ENCODE measurements at places on chromosomes 16 and 17.

DNA sequence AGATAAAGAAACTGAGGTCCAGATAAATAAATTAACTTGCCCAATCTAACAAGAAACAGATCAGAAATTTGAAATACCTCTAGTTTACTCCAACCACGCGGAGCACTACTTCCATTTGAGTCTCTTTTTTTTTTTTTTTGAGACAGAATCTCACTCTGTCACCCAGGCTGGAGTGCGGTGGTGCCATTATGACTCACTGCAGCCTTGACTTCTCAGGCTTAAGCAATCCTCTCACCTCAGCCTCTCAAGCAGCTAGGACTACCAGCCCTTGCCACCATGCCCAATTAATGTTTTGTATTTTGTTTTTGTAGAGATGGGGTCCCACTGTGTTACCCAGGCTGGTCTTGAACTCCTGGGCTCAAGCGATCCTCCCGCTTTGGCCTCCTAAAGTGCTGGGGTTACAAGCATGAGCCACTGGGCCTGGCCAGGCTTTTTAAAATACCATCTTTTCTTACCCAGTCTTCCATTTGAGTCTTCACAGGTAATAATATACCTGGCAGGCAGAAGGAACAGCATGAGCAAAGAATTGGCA lies 3.3 kb upstream of the NACA2 start:
- no peak for DNase-seq

DNA sequence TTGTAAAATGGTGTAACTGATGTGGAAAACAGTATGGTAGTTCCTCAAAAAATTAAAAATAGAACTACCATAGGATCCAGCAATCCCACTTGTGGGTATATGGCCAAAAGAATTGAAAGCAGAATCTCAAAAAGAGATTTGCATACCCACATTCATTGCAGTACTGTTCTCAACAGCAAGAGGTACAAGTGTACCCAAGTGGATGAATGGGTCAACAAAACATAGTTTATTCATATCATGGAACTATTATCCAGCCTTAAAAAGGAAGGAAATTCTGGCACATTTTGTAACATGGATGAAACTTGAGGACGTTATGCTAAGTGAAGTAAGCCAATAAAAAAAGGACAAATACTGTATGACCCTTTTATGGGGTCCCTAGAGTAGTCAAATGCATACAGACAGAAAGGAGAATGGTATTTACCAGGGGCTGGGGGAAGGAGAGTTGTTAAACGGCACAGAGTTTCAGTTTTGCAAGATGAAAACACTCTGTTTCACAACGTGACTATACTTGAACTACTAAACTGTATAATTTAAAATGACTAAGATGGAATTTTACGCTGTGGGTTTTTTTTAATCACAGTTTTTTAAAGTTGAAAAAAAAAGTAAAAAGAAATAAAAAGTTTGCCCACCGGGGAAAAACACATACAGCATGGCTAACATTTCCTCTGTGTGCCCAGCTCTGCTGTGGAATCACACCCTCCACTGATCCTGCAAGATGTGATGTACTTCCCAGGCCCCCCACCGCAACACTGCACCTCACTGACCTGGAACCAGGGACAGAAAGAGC lies 6.1 kb downstream of the TVP23A start:
- no peak for DNase-seq

GRCh38 chr16:73143576-73144422 lies 95.9 kb upstream of the ZFHX3 start:
- peak; percentile 48 for DNase-seq

DNA sequence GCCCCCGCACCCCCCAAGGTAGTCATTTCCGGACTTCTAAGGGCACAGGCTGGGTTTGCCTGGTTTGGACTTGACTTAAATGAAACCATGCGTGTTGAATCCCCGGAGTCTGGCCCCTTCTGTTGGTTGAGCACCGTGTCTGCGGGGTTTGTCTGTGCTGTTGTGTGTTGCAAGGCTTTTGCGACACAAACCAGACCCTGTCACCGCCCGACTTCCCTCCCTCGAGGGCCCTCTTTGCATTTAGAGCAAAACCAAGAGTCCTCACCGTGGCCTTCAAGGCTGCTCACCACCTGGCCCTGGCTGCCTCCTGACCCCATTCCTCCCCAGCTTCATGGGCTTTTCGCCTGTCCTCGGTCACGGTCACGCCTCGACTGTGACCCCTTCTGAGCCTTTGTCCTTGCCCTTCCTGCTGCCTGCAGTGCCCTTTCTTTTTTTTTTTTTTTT lies 7.4 kb downstream of the CRISPLD2 start:
- DNase-seq, result no peak

DNA sequence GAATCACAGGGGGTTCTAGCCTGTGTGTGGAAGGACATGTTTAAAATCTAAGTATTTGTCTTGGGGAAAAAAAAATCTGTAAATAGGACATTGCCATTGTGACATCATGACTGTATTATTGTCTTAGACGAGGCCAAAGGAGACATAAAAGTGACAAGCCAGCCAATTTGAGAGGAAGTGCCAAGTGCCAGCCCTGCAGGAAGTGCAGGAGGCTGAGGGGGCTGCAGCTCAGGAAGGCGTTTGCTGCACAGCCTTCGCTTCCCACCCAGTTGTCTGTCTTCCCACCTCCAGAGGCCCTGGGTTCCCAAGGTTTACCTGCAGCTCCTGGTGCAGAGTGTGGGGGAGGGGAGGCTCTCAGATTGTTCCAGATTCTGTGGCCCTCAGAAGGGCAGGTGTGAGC lies 1.3 kb downstream of the ADCY7 start:
- DNase-seq, result no peak

- no peak for DNase-seq
Observed at GRCh38 chr17:60356940-60357339, 35.0 kb downstream of the USP32 start.

DNA sequence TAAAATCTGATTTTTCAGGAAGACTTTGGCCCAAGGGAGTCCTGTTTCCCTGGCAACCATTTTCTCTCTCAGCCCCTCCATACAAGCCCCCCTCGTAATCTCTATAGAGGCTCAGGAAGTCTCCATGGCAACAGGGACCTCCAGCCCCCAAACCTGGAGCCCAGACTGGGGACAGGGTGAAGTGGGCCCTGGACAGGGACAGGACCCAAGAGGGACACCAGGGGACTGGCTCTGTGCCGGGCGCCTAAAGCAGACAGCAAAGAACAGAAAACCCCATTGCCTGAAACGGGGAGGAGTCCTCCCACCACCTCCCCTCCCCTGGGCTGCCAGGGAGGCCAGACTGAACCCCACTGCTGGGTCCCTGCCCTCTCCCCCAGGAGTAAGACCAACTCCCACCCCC lies 40.6 kb downstream of the CPNE2 start:
- DNase-seq, result no peak

DNA sequence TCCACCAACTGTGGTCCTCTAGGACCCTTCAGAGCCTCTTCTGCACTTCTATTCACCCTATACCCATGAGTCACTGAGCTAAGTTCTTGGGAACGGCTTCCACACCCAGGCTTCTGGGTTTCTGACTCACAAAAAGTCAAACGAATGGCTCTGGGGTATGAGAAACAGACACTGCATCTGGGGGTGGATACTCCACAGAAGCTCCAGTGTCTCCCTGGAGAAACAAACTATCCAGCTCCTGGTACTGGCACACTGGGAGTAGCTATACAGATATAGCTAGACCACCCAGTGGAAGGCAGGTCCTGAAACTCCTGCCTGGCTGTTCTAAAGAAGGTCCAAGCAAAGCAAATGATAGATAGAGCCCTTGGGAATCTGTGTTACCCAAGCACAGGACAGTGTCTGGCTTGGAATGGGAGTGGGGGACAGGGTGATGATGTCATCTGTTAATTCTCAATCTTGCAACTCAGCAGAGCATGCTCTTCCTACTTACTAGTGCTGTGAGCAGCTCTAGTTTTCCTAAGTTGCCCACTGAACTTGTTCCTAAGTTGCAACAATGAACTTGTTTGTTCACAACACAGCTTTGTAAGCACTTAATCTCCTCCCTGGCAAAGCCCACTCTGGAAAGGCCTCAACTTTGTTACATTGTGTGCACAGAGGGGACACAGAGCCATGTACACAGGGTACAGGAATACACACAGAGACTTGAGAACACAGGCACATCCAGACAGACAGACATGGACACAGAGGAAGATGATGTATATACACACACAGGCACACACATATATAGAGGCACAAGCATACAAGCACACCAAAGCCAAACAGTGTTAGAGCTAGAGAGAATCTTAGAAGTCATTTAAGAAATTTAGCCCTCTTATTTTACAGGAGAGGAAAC lies 6.7 kb downstream of the MMP28 start:
- DNase-seq, result peak; percentile 72

- DNase-seq, result no peak
Observed at GRCh38 chr17:57413848-57414651, 157.7 kb downstream of the MSI2 start.

- no peak for DNase-seq
Observed at GRCh38 chr17:17175917-17176316, 30.2 kb downstream of the PLD6 start.

DNA sequence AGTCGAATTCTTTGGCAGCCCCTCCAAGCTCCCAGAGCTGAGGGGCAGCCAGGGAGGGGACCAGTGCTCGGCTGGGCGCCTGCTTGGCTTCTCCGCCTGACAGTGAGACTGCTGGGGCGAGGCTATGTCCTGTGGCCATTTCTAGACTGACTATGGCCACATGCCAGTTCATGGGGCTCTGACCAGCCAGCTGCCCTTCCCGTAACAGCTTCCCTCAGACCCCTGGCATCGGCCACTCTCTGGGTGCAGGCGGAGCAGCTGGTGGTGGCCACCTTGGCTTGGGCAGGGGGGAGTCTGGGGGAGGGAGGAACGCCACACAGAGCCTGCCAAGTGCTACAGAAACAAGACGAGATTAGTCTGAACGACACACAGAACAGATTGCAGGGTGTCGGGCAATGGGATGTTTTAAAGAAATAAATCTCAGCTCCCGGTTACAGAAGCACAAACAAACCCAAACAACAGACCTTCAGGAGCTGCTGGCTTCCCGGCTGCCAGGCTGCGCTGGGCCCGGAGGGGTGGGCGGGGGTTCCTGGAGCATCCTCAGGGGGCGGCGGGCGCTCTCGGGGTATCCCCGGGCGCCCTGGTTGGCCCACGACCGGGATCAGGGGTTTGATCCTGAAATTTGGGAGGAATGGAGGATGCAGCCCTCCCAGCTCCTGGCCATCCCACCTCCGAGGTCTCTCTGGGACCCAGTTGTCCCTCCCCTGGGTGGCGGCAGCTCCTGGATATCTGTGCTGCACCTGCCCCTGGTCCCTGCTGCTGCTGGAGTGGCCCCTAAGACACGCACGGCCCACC lies 34.5 kb downstream of the TBC1D16 start:
- no peak for DNase-seq

DNA sequence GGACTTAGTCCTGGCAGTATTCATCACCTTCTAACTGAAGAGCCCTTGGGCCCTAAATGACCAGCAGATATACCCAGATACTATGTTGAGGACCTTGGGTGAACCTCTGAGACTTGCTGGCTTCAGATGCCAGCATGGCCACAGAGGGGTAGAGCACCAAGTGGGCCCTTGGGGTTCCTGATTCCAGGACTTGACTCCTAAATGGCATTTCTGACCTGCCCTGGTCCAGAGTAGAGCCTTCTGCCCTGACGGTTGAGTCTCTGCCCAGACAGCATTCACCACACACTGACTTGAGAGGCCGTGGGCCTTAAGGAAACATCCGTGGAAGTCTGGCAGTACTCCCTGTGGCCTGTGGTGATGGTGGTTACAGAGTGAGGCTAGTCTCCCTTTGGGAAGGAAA lies 2.8 kb upstream of the APPBP2 start:
- no peak for DNase-seq

- DNase-seq, result peak; percentile 67
Observed at GRCh38 chr16:13429416-13429815, 490.5 kb upstream of the ERCC4 start.

GRCh38 chr17:81722184-81723120 lies 10.4 kb downstream of the SLC25A10 start:
- DNase-seq, result no peak

DNA sequence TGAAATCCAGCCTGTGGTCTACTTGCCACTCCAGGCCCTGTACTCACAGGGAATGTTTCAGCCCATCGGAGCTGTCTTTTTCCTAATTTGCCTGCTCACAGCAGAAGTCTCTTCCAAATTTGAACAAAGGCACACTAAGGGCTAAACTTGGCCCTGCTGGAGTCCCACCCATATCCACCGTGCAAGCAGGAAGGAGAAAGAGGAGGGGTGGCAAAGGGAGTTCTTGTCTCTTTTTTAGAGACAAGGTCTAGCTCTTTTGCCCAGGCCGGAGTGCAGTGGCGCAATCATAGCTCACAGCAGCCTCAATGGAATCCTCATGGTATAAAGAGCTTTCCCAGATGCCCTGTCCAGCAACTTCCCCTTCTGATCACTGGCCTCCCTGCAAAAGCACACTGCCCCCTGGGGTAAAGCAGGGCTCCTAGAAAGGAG lies 2.7 kb upstream of the PRM1 start:
- DNase-seq, result no peak

DNA sequence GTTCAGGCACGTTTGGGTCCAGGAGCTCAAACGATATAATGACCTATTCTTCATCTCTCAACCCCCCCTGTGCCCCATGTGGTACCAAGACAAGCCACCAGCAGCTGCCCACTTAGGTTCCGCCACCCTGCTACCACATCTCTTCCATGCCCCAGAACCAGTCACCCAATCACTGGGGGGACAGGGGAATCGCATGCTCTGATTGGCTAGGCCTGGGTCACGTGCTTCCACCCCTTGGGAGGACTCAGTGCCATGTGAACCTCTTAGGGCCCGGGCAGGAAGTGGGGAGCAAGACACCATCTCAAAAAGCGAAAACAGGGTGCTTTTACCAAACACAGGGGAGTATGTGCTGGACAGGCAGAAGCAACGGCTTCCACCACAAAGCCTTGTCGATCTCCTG lies 91.3 kb downstream of the KATNIP start:
- DNase-seq, result no peak

DNA sequence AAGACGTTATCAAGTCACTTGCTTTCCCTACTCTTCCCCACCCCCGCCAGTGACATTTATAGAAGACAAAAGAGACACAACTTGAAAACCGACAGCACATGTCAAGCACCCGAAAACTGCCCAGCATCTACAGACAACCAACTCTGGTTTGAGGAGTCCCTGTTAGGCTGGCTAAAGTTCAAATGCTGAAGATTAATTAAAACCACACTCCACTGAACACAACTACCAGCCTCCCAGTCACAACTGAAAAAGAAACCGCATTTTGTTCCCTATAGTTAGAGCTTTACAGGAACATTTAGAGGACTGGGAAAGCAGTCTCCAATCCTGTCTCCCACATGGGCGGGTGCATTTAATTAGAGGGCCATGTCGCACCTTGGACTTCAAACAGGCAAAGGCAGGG lies 73.0 kb upstream of the COX10 start:
- DNase-seq, result no peak

Data from fibroblast of skin of left quadriceps (primary cell).